ENCODE measurements at places on chromosomes 11 and 22. TPM values are rescaled to one million over a fixed set of nuclear protein-coding genes. Genes with fewer than 3 reads are reported as not detected.

Gene PARVA
- total RNA-seq, result 21.0 TPM

Gene RASSF10
- not detected for total RNA-seq

Gene TH
- total RNA-seq, result not detected

Gene MISFA
- 0.95 TPM for total RNA-seq
